Fibroblast of skin of abdomen (primary cell): ENCODE measurements at places on chromosomes 7 and 10.

- no peak for DNase-seq
Measured at GRCh38 chr7:46411236-46411635, 490.2 kb upstream of the IGFBP3 start.

DNA sequence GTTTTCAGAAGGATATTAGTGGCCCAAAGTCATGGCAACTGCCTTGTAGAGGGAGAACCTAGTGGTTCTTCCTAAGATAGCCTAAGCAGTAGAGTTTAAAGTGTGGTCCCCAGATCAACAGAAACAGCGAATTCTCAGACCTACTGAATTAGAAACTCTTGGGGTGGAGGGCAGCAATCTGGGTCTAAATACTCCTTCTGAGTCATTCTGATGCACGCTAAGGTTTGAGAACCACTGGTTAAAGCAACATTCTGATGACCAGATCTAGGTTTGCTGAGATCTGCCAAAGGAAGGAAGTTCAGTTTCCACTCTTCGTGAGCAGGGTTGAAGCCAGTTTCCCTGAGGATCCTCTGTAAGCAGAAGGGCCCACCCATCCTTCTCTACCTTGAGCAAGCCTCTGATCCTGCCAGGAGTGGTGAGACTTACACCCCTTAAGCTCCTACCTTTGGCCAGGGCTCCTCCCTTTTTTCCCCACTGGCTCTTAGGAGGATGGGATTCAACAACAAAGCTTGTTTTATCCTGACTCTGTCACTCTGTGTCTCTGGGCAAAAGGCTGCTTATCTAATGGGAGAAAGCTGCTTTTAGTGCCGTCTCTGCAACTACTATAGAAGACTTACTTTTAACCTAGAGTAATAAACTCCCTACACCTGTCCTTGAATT lies 26.8 kb upstream of the TRUB1 start:
- no peak for DNase-seq

- peak; percentile 43 for DNase-seq
Measured at GRCh38 chr7:23863209-23863787, 153.3 kb downstream of the STK31 start.

DNA sequence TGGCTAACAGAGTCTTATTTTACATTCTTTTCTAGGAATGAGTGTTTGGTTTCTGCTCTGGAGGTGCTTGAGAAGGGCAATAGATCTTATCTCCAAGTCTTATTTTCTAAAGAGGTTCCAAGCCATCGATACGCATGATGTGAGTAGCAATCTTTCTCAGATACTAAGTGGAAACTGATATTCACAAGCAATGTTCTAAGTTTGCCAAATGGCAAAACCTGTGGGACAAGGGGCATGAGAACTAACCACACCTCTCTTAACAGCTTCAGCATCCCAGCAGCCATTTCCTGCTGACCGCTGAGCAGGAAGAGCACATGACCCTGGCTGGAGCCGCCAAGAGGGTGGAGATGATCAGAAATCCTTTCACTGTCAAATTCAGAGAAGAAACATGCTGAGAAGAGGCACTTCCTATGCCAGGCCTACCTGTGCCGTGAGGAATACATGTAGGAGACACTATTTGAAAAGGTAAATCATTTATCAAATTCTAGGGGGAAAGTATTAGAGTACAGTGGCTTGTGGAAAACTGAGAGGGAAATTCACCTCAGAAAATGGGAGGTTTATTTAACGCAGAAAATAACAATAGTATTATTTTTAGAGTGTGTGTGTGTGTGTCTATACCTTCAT lies 35.2 kb downstream of the CCDC71L start:
- no peak for DNase-seq

GRCh38 chr7:51317582-51317910 lies 937 bp upstream of the COBL start:
- DNase-seq, result no peak

- DNase-seq, result no peak
Measured at GRCh38 chr10:131698986-131699385, 201.8 kb upstream of the PPP2R2D start.

DNA sequence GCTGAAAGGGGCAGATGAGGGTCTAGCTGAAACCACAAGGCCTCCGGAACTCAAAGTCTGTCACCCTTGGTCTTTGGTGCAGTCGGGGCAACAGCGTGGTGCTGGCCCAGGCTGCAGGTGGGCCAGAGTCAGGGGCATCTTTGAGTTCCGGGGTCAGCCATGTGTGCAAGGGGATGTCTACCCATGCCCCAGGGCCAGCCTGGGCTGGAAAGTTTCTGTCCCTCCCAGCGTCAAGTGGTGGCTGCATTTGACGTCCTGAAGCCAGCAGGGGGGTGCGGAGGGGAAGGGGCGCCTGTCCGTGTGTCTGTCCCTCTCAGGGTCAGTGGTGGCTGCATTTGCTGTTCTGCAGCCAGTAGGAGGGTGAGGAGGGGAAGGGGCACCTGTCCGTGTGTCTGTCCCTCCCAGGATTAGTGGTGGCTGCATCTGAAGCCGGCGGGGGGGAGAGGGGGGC lies 638 bp downstream of the BRAT1 start:
- no peak for DNase-seq

DNA sequence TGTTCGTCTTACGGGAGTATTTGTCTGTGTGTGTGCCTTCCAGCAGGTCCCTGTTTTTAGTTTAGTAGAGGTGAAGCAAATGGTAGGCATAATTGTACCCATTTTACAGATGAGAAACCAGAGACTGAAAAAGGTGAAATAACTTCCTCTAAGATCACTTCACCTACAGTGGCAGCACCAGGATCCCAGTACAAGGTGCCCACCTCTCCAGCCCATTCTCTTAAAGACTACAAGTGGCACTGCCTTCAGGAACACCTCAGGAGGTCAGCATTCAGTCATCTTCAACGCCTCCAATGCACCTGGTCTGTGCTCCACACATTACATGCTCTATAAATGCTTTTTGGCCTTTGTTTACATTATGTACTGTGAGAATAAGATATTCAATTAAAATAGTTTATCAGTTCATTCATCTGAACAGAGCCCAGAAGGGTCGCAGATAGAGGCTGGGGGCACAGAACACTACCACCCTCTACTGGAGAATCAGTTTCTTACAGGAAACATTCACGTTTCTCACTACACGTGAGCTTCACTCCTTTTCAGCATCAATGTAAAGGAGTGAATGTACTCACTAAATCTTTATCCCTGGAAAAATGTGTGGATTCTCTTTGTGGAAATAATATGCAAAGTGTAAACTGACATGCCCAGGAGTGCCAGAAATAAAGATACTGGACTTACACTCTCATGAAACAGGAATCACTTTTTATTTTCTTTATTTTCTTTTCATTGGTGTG lies 45.5 kb upstream of the ABLIM1 start:
- peak; percentile 35 for DNase-seq

GRCh38 chr7:28328146-28328545 lies 84.2 kb upstream of the CREB5 start:
- DNase-seq, result no peak

DNA sequence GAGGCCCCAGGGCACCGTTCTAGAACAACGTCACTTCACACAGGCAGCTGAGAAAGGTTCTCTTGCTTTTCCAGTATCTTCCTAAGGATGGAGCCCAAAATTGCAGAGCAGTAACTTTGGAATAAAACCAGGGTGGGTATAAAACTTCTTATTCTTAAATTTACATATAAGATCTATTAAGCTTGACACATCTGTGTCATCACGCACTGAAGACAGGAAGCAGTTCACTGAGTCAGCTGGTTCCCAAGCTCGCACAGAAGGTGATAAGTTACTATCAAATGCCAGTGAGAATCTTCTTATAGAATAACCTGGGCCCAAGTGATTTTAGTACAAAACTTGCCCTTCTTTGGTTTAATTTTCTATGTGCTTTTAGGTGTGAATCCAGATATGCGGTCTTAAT lies 70.2 kb downstream of the RABGEF1 start:
- DNase-seq, result no peak

DNA sequence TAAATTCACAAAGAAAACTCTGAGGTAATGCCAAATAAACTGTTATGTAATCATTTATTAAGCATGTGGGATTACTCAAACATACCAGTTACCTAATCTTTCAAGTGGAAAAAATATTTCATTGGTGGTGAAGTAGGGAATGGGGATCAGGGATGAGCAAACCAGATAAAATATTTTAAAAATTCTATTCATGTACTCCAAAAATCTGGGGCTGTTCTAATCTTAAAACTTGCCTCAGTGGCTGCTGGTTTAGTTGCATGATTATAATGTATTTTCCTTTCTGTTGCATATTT lies 19.5 kb downstream of the LMOD2 start:
- DNase-seq, result peak; percentile 55

DNA sequence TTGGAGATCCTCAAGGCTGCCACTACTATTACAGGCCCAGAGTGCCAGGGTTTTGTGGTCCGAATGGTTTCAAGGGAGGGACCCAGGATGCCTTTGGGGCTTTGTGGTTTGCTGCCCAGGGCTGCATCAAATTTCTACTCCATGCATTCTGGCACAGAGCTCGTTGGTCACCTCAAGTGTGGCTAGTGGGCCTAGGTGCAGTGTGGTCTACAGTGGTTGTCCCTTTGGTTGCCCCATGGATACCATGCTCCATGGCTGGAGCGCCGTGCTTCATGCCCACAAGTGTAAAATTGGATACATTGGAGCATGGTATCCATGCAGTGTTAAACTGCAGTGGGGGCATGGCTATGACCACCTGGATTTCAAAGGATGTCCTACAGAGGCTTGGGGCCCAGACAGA lies 5.4 kb upstream of the PRF1 start:
- no peak for DNase-seq

DNA sequence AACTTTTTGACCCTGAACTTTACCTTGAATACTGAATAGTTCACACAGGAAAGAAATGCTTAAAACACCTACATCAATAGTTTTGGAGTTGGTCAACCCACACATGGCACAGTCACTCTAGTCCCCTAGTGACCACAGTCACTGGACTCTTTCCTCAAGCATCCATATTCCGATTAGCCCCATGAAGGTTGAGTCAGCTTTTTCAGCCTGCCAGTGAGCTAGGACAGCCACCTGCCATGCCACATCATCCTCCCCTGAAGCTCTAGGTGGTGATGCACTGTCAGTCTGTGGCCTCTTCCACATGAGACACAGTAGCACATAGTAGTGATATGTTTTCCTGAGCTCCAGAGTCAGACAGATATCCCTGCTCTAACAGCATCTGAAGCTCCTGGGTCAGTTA lies 537.2 kb downstream of the XPNPEP1 start:
- DNase-seq, result no peak

DNA sequence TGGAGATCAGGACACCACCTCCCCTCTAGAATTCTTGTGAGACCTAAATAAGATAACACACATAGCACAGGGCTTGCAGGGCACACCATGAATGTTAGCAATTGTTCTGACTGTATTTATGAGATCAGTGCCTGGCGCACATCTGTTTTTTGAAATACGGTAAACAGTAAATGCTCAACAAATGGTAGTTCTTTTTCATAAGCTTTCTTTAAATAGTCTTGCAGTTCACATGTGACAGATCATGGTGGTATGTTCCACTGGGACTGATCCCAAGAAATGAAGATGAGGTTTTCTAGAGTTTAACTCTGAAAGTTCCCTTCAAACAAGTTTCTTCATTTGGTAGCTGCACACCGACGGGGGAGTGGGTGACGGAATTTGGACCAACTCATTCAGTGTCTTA lies 34.8 kb downstream of the CREB5 start:
- DNase-seq, result peak; percentile 31

DNA sequence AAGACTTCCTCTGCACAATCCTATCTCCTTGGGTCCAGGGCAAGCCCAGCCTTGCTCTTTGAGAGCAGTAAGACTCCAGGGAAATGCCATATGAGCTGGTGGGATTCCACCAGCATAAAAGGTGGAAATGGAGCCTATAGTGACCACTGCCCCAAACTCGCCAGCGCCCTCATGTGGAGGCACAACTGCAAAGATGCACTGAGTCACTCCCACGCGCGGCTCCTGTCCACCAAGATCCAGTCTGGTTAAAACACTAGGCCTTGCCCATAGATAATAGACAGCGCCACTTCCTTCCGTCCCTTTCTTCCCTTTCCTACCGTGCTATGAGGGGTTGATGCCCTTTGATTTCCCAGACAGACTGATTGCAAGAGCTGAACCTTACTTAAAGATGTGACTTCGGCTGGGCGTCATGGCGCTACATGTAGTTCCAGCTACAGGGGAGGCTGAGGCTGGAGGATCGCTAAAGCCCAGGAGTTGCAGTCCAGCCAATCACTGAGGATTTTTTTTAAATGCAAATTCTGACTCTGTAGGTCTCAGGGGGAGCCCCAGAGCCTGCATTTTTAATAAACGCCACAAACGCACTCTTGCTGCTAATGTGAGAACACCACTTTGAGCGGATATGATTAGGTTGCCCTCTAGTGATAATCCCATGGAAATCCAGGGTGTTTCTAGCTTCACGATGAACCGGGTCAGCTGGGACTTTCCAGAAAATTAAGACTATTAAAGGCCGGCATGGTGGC lies 136.5 kb downstream of the EPC1 start:
- DNase-seq, result peak; percentile 60

DNA sequence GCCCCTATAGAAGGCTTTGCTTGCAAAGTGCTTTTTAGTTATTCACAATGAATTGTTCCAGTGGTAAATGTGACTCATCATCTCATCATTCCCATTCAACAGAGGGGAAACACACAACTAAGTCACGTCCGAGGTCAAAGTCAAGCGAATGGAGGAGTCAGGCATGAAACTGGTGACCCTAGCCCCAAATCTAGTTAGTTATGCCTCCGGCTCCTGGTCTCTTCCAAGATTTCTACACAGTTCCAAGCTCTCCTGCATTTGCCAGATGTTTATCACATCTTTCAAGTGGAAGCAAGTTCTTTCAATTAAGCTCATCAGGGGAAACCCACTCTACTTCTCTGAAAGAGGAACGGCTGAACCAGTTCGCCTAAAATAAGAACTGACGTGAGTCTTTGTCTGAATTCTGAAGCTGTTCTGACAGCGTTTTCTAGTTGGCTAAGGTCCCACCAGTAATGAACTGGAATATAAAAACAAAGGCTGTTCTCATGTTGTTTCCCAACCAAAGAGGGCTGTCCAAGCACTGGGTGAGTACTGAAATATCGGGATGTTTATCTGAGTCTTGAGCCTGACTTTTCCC lies 140.9 kb upstream of the NRBF2 start:
- DNase-seq, result peak; percentile 23

DNA sequence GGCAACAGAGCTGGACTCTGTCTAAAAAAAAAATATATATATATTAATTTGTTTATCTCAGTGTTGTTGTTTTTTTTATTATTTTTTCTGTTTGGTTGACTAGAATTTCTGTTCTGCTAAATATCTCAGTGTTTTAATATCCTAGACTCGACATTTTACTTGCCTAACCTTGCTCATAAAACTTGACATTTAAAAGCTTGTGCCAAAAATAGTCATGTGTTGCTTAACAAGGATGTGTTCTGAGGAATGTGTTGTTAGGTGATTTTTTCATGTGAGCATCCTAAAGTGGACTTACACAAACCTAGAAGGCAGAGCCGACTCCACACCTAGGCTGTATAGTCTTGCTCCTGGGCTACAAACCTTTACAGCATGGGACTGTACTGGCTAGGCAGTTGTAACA lies 23.1 kb downstream of the NRBF2 start:
- peak; percentile 8 for DNase-seq

DNA sequence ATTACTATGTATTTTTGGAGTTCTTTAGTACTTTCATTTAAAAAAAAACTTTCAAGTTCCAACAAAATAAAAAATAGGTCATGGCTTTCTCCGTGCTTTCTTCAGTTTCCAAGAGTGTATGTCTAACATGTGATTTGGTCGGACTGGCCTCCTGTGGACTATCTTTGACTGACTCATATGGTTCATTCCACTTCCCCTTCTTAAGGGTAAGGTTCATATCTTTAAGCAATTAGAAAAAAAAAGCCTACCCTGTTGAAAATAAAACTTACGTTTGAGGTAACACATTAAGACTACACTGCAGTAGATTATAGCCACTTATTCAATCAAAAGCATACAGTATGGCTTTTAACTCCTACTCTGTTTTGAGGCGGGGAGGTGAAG lies 112.8 kb upstream of the AHR start:
- peak; percentile 69 for DNase-seq

GRCh38 chr7:79211724-79212123 lies 241.7 kb downstream of the MAGI2 start:
- DNase-seq, result no peak
